DMS 273 treated with DMSO at 0.1 percent for 48 hours (cell line): ENCODE measurements at places on chromosomes 3 and 15.

DNA sequence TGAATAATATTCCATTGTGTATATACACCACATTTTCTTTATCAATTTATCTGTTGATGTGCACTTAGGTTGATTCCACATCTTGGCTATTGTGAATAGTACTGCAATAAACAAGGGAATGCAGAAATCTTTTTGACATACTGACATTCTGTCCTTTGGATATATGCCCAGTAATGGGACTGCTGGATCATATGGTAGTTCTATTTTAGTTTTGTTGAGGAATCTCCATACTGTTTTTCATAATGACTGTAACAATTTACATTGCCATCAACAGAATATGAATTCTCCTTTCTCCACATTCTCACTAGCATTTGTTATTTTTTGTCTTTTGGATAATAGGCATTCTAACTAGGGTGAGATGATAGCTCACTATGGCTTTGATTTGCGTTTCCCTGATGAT lies 174.7 kb downstream of the IGSF11 start:
- no peak for DNase-seq

DNA sequence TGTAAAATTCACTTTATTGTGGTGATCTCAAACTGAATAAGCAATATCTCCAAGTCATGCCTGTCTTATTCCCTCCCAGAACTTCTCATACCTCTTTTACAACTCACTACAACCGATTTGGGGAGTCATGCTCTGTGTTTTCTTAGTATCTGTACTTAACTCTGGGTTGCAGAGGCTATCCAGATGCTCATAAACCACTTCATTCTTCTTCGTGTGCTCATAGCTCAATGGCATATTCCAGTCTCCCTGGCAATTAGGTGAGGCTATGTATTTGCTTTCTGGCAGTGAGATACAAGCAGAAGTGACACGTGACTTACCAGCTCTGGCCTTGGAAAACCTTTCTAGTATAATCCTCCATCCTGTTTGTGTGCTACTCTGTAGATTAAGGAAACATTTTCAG lies 360.9 kb downstream of the ZNF385D start:
- DNase-seq = no peak

GRCh38 chr3:8784676-8785435 lies 15.4 kb upstream of the OXTR start:
- DNase-seq = no peak

DNA sequence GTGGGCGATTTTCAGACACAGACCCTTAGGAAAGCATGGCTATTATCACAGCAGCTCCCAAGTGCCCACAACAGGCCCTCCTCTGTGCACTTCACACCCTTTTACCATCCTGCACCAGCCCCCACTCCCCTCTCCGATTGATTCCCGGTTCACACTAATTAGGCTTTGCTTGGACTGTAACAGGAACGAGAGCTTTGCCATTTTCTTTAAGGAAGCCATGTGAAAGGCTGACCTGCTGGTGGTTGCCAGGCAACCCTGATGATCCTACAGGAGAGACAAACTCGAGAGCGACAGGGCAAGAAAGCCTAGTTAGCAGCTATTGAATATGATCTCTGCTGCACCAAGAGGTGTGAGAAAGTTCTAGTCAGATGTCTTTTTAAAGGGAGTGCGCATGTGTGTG lies 28.2 kb upstream of the DET1 start:
- no peak for DNase-seq

- DNase-seq = no peak
Measured at GRCh38 chr15:40930430-40931299, 1.5 kb downstream of the DLL4 start.

- DNase-seq = no peak
Measured at GRCh38 chr3:16884084-16884747, 539 bp upstream of the PLCL2 start.

DNA sequence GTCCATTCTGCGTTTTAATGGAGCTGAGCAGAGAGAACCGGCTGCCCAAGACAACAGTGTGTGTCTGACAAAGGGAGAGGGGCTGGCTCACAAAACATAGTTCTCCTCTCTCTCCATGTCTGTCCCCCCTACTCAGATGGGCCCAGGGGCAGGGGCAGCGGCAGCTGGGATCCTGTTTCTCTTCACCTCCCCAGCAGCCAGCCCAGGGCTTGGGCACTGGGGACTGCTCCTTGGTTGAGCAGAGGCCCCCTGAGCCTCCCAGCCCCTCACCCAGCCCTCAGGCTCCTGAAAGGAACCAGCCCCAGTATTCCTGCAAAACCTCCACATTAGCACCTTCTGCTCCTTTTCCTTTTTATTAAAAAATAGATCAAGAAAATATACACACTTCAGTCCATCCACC lies 17.8 kb downstream of the TPRA1 start:
- no peak for DNase-seq

GRCh38 chr3:151275091-151275490 lies 3.3 kb downstream of the P2RY14 start:
- peak; percentile 75 for DNase-seq

- DNase-seq = peak; percentile 99
Measured at GRCh38 chr3:168096210-168096652, 507 bp upstream of the GOLIM4 start.

GRCh38 chr15:67813104-67813634 lies 12.1 kb upstream of the SKOR1 start:
- no peak for DNase-seq

DNA sequence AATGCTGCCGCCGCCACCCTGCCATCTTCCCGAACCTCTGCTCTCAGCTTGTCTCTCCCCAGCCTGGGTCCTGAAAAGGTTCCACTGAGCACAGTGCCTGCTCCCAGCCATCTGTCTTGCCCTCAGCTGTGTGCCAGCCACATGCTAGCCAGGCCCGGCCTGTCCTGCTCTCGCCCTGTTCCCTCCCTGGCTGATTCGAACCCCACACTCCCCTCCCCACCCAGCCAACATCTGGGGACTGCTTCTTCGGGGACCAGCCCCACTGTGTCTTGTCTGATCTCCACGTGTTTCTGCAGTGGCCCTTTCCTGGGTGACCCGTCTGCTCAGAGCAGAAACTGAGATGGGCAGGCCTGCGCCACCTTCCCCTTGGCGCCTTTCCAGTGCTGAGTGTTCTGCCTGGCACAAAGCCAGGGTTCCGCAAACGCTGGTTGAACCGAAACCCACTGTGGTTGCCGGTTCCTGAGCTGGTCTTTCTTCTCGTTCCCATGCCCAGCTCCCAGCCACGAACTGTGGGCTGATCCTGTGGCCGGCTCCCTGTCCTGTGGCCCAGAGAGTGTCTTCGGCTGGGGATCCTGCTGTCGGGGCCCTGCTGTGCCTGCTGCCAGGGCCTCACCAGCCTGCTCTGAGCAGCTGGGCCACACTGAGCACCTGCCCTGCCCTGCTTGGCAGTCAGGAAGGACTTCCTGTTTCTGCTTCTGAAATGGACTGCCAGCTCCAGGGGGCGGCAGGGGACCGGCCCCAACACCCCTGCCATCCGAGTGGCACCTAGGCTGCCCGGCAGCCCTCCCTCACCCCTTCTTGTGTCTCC lies 62.7 kb upstream of the KLF13 start:
- peak; percentile 45 for DNase-seq
